ENCODE measurements at places on chromosomes 11 and 22. TPM values are rescaled to one million over a fixed set of nuclear protein-coding genes. Genes with fewer than 3 reads are reported as not detected.

DNA sequence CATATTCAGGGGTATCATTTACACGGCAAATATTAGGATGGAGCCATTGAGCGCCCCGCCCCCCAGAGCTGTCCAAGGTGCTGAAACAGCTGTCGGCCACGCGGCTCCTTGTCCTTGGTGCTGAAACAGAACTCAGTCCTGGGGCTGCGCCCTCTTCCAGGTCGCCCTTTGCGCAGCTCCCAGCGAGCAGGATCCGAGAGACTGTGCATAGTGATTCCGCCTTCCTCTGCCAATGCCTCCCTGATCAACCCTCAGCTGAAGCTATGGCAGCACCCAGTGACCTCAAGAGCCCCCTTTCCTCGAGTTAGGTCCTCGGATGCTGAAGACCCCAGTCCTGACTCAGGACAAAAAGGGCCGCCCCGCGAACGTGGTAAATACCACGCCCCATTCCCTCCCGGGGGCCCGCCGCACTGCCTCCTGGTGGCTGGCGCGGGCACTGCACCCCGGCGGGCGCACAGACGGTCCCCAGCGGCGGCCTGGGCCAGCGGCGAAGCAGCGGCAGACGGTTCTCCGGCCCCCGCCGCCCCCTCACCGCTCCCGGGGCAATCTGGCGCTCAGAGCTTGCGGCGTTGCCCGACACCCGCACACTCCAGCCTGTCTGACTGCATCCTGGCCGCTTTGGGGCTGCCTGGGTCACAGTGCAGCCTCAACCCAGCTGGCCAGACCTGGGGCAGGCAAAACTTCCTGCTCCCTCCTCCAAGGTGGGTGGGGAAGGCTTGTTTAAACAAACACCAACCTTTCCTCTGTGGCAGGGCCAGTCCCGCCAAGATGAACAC lies 13.4 kb downstream of the SYT7 start:
- DNase-seq, result peak; percentile 93

DNA sequence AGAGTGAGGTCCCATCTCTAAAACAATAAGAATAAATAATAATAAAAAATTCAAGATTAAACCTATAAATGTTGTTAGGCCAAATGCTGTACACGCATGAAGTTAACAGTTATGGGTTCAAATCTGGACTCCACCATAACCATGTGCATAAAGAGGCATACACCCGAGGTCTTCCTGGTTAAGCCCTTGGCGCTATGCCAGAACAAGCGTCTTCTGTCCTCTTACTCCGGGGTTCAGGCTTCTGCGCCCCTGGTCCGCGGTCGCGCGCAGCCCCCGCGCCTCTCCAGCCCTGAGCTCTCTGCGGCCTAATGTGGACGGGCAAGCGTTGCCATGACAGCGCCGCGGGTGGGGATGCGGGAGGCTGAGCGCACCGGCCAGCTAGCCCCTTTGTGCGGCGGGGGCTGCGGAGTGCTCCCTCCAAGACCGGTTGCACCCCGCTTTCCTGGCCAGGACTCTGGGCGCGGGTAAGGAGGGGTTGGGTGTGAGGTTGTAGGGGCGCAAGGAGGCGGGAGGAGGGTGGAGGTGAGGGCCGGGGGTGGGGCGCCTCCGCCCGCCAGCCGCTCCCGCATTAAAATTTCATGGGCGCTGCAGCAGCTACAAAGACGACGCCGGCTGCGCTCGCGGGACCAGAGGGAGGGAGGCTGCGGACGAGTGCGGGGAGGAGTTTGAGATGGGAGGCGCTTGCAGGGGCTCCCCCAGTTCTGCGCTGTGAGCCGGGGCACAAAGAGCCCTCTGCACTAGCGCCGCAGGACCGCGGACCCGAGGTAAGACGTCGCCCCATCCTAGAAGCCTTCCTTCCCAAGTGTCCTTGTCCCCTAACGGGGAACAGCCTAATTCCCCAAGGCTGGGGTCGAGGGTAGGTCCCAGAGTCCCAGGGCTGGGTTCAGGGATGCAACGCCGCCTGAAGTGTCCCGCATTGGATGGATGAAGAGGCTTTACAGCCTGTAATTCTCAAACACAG lies at the start of gene MIAT:
MIAT (plus strand) TSS at position 698 of the 961 bp plus-strand sequence.
- no peak for DNase-seq

GRCh38 chr11:113242767-113243397 lies 71.5 kb upstream of the TTC12 start:
- DNase-seq, result no peak

DNA sequence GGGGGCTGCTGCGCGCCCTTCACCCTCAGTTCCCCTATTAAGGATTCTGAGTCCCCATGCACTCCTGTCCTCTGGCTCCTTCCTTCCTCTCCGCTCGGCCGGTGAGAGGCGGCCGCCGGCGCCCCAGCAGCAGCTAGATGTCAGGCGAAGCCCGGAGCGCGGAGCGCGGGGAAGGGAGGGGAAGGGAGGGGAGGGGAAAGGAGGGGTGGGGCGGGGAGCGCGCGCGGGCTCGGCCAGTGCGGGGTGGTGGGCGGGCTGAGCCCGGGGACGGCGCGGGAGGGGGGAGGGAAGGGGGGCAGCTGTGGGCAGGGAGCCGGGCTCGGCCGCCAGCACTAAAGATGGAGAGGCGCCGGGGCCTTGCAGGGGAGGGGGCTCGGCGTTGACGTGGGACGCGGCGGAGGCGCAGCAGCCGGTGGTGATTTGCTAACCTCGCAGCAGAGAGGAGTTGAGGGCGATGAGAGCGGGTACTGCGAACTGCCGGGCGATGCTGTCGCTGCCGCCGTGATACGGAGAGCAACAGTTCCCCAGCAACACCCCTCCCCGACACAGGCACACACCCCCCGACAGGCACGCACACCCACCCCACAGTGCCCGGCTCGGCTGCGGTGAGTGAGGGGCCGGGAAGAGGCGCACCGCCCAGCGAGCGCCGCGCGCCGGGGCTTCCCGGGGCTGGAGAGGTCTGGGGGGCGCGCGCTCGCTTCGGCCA lies at the start of gene ZBTB16:
ZBTB16 (plus strand) TSS at position 434 of the 706 bp plus-strand sequence. CDS start 3,590 bp downstream, outside the sequence.
- peak; percentile 96 for DNase-seq

- DNase-seq, result no peak
Observed at GRCh38 chr11:71431271-71431670, 16.9 kb downstream of the DHCR7 start.

DNA sequence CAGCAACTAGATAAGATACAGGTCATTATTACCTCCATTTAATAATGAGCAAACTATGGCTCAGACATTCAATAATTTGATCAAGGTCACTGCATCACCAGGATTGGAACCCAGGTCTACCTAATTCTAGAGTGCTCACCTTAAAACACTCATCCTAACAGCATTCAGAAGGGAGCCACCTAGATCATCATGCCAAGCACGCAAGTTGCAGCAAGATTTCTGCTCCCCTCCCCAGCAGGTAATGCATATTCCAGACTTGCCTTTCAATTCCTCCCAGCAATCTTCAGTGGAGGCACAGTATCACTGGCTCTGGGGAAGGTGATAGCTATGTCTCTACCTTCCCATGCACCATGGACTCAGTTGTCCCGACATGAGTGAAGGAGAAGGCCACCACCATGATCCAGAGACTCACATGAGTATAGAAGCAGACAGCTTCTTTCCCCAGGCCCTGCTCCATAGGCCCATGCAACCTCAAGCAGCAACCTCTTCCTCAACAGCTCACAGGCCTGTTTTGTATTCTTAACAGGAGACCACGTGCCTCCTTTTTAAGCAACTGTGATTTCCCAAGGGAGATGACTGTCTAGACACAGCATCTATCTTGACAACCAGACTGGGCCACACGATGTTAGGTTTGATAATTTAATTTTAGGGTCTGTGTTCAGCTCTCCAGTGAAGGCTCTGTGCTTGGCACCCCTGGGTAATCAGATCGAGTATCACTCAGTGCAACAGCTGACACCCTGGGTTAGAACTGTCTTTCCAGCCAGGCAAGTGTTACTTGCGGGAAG lies 36.4 kb downstream of the RAB30 start:
- no peak for DNase-seq

DNA sequence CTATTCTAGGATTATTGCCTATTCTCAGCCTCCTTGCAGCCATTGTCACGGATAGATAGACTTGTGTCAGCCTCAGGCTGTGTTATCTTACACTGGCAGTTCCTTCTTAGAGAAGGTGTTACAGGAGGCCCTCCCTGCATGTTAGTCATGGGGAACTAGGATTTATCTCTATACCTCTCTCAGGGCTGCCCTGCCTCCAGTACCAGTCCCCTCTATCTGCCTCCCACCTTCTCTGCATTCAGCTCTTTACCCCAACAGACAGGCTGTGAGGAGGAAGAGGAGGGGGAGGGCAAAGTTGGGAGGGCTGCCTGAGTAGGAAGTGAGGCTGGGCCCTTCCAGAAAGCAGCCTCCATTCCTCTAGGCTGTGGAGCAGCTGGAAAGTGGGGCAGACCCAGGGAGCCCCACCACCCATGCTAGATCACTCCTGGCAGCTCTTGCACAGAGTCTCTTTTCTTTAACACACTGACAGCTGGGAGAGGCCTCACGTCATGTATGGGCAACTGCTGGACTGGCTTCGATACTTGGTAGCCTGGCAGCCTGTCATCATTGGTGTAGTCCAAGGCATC lies 2.9 kb upstream of the IL18BP start:
- no peak for DNase-seq

- DNase-seq, result peak; percentile 24
Observed at GRCh38 chr22:32211011-32211410, 6.1 kb upstream of the RFPL2 start.

GRCh38 chr11:33507967-33508366 lies 192.7 kb downstream of the C11orf91 start:
- peak; percentile 86 for DNase-seq

DNA sequence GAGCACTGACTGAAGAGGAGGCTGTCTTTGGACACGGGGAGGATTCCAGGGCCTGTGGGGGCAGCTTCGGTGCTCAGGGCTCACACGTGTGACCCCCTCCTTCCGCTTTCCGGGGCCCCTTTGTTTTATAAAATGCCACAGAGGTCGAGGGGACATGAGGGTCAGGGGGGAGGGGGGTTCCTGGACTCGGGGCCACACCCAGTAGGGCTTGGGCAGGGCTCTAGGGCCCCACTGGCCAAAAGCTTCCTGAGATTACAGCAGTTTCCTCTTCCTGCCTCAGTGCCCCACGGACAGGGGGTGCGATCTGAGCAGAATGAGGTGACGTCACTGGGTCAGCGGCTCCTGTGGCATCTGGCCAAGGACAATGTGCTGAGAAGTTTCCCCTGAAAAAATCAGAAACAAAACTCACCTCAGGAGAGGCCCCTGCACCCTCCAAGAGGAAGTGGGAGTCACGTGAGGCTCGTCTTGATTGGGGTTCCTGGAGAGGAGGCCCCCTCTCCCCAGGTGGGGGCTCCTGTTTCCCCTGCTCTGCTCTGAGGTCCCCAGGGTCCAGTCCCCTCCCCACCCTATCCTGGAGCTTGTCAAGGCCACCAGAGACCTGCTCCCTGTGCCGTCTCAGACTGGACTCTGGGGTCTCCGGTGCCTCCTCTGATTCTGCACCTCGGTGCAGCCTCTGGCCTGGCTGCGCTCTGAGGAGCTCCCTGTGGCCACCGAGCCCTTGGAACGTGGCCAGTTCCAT lies 6.4 kb upstream of the IFITM3 start:
- peak; percentile 97 for DNase-seq

DNA sequence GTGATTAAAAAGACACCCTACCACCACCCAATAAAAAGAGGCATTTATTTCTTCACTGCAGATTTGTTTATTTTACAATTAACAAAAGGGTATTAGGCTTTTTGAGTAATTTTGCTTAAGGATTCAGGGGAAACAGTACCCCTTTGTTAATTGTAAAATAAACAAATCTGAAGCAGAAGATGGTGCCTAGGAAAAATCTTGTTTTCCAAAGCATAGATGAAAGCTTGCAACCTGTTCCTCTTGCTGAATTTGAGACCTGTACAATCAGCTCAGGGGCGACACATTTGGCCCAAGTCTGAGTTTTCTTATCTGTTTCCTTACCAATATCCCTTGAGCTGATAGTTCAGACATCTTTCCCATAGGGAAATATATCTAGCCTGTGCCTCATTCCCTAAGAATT lies 171.9 kb downstream of the GRIA4 start:
- no peak for DNase-seq

GRCh38 chr22:16963189-16963945 lies 44.7 kb downstream of the GAB4 start:
- peak; percentile 91 for DNase-seq

GRCh38 chr11:2929950-2930703 lies 907 bp upstream of the PHLDA2 start:
- DNase-seq, result no peak

- no peak for DNase-seq
Observed at GRCh38 chr11:62931499-62932278, 10.5 kb upstream of the CHRM1 start.

DNA sequence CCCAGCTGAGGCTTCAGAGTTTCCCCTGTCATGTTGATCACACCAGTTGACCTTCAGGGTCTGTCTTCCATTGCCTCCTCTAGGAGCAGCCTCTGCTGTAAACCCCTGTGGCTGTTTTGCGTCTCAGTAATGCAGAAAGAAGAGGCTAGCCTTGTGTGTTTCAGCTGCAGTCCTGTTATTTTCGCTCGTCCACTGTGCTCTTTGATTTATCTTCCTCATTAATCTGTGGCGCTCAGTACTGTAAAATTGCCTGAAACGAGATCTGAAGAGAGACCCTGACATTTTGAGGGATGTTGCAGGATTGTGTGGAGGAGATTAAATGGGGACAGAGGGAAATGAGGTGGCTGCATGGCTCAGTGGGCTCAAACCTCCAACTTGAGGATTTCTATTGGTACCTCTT lies 163.7 kb downstream of the DBX1 start:
- no peak for DNase-seq

GRCh38 chr22:26812731-26813130 lies 155.3 kb downstream of the MIAT start:
- no peak for DNase-seq

GRCh38 chr22:23689414-23689813 lies 1.4 kb upstream of the RGL4 start:
- DNase-seq, result no peak

The GALNT18 gene
- total RNA-seq, result 67.0 TPM

The OR2AT4 gene
- total RNA-seq, result not detected

The FGF4 gene
- not detected for total RNA-seq

The INS gene
- total RNA-seq, result not detected

The TTC36 gene
- total RNA-seq, result 1.5 TPM

The OR4X1 gene
- not detected for total RNA-seq

The MS4A7 gene
- total RNA-seq, result 28.0 TPM
